ENCODE measurements at places on chromosomes 16 and 17.

- no peak for DNase-seq
Measured at GRCh38 chr17:56096026-56096810, 57.1 kb upstream of the ANKFN1 start.

DNA sequence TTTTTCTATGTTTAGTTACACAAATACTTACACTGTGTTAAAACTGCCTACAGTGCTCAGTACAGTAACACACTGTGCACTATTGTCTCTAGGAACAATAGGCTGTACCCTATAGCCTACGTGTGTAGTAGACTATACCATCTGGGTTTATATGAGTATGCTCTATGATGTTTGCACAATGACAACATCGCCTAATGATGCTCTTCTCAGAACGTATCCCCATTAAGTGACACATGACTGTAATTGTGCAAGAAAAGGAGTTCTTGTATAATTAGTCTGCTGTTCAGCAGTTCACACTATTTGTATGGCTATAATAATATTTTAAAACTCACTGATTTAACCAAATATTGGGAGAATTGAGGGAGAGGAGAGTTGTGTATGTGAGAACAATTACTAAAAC is 173.7 kb downstream of the TRIM37 start:
- no peak for DNase-seq

- no peak for DNase-seq
Measured at GRCh38 chr17:9842057-9842758, 16.5 kb downstream of the GLP2R start.

DNA sequence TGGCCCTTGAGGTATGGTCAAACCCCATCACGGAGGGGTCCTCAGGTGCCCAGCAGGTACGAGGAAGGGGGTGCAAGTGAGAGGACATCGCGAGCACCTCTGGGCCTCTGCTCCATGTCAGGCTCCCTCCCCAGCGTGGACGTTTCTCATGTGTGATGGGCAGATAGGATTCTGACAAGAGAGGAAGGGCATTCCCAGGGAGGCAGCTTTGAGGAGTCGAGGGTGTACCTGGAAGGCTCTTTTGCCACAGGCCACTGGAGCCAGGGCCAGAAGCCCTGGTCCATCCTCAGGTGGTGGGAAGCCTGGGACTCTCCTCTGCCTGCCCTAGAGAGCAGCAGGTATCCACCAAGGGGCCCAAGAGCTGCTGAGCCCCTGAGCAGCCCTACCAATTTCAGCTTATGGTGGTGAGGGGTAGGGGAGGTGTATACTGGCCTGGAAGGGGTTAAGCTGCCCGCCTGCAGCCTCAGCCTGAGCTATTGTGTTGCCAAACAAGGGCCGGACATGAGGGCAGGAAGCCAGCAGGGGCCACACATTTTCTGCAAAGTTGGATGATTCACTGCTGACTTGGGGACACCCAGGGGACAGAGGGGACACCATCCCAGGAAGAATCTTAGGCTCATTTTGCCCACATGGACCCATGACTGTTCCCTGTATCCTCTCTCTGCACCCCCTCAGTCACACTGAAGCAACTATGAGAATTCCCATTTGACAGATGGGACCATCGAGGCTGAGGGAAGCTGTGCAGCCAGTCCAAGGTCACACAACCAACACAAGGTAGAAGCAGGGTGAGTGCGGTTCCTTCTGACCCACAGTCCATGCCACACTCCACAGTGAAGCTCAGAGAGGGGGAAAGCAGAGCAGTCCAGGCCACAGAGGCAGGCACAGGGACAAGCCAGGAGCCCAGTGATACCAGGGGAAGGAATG is 1.7 kb downstream of the CDH5 start:
- no peak for DNase-seq

DNA sequence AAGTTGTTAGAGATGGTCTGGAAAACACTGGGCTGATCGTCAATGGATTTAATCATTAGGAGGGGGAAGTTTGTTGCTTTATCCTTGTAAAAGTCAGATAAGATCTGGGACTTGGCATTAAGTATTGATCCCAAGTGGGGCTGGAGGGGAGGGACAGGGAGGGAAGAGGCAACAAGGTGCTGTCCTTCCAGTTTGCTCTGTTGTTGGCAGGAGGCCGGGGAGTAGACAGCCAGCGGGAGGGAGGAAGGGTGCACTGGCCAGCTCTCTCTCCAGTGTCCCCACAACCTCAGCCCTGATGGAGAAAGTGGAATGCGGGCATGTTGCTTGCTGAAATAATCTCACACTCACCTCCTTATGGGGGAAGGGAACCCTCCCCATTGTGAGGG is 210.2 kb downstream of the CCDC182 start:
- no peak for DNase-seq

DNA sequence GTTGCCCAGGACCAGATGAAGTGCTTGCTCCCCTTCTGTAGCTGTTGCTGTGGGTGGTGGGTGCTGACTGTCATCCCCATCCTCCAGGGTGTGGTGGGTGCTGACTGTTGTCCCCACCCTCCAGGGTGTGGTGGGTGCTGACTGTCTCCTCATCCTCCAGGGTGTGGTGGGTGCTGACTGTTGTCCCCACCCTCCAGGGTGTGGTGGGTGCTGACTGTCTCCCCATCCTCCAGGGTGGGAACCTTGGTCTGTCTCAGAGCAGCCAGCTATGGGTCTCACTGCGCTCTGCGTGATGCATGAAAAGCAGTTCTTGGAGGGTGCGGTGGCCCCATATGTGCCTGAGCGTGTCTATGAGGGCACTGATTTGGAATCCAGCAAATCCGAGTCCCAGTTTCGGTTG is 163.8 kb downstream of the RPTOR start:
- peak; percentile 17 for DNase-seq

DNA sequence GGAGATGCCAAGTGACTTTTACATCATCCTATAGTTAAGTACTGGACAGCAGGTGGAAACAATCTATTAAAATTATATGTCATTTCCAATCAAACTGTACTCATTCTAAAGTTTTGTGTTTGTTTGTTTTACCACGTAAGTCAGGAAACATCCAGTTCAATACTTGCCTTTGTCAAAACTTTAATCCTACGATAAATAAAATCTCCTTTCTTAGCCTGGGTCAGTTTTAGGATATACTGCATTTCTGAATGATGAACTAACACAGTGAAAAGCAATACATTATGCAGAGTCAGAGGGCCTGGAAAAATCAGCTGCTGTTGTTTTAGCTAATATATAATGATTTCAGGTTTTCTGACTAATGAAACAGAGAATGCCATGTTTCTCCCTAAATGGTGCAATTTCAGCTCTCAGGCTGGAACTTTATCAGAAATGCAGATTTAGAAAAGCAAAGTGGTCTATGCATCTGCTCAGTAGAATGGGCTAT is 756.4 kb downstream of the CDH11 start:
- no peak for DNase-seq

DNA sequence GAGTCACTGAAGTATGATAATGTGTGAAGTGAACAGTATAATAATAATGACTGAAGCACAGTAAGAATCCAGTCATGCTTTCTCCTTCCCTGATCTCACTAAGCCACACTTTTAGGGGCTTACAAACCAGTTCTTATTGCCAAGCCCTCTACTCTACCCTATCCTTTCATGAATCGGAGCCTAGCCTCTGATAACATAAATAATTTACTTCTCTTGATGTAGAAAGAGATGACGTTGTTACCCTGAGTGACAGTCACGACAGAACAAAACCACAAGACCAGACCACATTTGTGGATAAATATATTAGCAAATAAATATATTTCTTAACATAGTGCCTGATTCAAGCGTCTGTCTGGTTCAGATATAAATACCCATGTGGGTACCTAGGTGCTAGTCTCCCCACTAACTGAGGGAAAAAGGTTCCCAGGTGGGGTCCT is 1.4 kb upstream of the SUPT4H1 start:
- no peak for DNase-seq

DNA sequence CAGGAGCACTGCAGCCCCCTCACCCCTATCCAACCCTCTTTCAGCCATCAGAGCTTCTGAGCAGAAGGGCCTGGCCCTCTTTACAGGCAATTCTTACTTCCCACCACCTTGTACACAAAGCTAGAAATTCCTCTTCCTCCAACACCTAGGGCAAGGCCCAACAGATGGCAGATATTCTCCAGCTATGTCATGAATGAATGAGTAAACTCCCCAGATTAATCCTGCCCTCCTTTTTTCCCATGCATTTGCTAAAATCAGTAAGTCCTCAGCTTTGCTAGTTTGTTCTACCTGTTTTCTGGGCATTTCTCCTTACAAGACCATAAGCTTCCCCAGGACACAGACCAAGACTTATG is 20.4 kb upstream of the MRPS23 start:
- no peak for DNase-seq

GRCh38 chr16:54482892-54483574 is 196.4 kb upstream of the IRX3 start:
- DNase-seq = no peak

- no peak for DNase-seq
Measured at GRCh38 chr16:80341263-80341662, 199.5 kb upstream of the DYNLRB2 start.

GRCh38 chr16:54817432-54817831 is 113.2 kb upstream of the IRX5 start:
- DNase-seq = no peak

GRCh38 chr16:12362482-12363458 is 386.2 kb downstream of the SNX29 start:
- no peak for DNase-seq

- no peak for DNase-seq
Measured at GRCh38 chr17:59607817-59608403, 11.8 kb upstream of the CLTC start.

DNA sequence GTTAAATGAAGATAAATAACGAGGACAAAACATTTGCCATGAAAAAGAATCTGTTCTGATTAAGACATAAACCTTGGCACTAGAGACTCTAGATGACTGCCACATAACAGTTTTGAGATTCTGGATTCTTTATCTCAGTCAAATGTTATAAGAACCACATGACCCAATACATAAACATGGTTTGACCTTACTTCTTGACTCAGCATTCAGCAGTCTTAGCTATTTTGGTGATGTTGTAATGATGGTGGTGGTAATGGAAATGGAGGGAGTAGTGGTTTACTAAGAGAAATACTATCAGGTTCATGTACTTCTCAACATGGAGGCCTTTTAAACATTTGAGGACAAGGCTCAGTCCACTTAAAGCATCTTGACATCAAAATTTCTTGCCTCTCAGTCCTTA is 925.4 kb downstream of the CDH11 start:
- DNase-seq = no peak

DNA sequence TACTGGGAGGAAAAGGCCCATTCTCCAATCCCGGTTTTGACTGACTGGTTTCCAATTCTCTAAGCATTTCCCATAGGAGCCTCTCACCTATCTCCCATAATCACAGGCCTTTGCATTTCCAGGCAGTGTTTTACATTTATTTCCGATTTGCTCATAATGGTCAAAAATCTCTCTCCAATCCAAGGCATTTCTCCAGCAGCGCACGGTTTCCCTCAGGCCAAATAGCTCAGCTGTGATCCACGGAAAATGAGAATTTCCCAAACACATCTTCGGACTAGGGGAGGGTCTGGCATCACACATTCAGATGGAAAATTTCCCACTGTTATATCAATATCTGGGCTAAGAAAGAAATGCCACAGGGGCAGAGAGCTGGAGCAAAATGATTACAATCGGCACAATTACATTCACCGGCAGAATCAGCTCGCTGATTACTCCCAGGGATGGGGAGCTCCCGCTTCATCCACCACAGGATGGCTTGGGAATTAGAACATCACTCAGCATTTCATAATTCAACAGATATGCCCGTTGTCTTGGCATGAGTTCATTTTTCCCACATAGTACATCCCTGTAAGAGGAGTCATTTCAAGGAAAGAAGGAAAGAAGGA is 6.7 kb downstream of the PIPOX start:
- no peak for DNase-seq

DNA sequence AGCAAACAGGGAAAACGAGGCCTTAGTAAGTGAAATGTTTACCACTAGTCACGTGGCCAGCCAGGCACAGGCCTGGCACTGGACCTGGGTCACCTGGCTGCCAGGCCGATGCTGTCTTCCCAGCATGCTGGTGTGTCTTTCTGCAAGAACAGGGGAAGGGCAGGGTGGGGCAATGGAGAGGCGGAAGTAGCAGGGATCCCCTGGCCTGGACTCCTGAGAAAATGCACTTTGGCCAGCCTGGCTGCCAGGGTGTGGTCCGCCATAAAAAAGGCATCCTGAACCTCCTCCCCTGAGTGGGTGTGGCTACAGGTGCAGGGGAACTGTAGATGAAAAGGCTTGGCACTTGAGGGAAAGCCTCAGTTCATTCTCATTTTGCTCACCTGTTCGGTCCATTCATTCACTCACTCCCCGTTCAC is 1.0 kb upstream of the ANKRD40CL start:
- DNase-seq = no peak

DNA sequence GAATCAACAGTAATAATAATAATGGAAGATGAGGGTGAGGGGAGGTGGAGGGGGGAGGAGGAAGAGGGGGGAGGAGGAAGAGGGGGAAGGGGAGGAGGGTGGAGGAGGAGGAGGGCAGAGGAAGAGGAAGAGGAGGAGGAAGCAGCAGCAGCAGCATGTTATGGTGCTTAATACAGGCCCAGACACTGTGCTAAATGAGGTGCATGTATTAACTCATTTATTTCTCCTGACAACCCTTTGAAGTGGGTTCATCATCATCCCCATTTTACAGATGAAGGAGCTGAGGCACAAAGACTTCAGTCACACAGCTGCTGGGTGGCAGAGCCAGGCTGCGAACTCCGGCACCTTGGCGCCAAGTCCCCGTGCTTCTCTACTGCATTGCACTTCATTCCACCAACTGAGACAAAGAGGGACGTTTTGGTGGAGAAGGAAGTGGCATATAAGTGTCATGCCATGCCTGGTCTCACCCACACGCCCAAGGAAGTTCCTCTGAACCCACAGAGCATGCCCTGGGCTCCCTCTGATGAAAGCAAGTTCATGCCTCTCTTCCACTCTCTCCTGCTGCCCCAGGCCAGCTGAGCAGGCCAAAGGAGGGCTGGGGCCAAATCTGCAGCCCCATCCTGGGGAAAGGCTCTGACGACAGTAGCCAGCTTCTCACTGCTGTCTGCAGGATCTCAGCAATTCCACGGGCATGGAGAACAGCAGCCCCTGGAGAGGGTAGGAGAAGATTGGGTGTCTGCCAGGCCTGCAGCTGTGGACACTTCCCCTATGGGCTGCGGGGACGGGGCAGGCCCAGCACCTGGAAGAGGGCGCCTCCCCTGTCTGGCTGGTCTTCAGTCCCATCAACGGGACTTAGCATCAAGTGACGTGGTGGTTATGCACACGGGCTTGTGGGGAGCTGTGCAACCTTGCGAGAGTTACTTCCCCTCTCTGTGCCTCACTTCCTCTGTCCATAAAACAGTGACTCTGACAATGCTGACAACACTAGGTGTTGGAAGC is 21.8 kb downstream of the XYLT1 start:
- DNase-seq = peak; percentile 23

- DNase-seq = no peak
Measured at GRCh38 chr17:49369089-49369488, 7.0 kb upstream of the ZNF652 start.

- DNase-seq = no peak
Measured at GRCh38 chr17:76018340-76018680, 8.8 kb downstream of the EVPL start.

DNA sequence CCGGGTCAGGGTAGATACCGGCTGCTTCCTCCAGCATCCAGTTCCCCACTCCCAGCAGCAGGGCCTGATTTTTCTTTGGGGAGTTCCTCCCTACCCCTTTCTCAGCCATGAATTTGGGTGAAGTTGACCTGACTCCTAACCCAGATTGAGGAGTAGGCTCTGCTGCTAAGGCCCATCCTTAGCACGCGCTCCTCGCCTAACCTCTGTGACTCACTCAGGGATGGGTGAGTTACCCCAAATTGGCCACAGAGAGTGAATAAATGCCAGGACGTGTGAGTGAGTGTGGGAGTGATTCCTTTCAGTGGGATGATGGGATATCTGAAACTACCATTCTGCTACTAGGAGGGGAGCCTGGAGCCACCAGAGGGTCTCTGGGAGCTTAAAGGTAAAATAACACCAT is 28.9 kb upstream of the ABCC12 start:
- no peak for DNase-seq

GRCh38 chr16:88763502-88764053 is 21.4 kb downstream of the PIEZO1 start:
- DNase-seq = no peak
